ENCODE measurements at places on chromosomes 7 and 10.
A peak's percentile ranks its signal among the peaks of the same experiment; 100 is the strongest.

- DNase-seq: no peak
Measured at GRCh38 chr7:88215295-88215694, 4.5 kb downstream of the SRI start.

DNA sequence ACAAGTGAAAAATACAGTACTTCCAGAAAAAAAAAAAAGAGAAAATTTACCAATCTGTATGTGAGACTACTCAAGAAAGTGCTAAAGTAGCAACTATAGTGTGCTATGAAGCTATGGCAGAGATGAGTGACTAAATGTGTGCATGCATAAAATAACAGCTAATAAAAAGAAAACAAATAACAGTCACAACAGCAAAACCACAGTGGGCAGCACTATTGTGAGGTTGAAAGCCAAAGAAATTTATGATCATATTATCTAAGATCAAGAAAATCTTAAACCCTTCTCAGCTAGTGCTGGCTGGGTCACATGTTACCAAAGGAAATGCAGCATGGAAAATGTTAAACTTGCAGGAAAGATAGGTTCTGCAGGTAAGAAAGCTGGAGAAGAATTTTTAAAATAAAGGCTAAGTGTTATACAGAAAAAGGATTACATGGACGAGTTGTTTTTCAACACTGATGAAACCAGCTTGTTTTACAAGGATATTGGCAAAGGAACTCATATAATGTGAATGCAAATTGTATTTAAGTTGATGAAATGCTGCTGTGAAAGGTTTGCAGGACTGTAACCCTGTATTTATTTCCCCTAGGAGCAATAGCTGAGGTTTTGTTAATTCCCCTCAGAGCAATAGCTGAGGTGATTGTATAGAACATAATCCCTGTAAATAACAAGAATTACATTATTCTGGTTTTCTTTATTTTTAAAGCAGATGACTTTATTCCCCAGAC lies 15.6 kb upstream of the OR2A5 start:
- DNase-seq: no peak

DNA sequence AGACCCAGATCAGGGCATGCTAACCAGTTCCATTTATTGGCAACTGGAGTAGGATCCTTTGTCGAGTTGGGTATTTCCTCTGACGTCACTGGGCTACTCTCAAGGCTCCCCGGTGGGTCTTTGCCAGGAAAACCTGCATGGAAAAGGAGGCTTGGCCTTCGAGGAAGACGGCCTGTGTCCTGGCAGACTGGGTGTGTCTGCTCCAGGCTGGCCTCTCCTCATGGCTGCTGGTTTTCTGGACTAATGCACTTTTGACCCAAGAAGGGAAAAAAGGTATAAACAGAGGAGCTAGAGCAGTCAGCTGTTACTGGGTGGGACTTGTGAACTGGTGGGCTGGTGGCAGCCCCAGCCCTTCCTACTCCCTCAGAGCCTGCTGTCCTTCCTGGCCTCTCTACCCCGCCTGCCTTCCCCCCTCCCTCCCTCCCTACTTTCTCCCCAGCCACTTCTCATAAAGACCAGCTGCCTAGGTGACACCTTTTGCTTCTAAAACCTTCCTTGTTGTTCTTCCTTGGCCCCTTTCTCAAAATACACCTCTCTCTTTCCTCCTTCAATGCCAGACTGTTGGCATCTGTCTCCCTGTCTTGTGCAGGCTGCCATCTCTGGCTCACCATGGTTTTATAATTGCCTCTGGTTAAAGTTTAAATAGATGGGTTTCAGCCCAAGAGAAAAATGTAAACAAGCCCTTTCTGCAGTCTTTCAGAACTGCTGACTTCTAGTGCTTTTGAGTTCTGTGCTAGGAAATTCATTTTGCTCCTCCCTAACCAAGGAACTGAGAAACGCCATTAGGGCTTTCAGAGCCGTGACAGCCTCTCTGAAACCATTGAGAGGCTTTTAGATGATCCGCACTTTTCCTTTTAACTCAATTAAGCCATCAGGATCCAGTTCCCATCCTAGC lies 101.8 kb upstream of the MKLN1 start:
- no peak for DNase-seq

GRCh38 chr10:50618624-50619023 lies 5.1 kb downstream of the SGMS1 start:
- no peak for DNase-seq

GRCh38 chr7:130853503-130854279 lies 119.7 kb upstream of the KLF14 start:
- DNase-seq: no peak

GRCh38 chr10:131934769-131935168 lies 34.0 kb downstream of the PPP2R2D start:
- DNase-seq: no peak

DNA sequence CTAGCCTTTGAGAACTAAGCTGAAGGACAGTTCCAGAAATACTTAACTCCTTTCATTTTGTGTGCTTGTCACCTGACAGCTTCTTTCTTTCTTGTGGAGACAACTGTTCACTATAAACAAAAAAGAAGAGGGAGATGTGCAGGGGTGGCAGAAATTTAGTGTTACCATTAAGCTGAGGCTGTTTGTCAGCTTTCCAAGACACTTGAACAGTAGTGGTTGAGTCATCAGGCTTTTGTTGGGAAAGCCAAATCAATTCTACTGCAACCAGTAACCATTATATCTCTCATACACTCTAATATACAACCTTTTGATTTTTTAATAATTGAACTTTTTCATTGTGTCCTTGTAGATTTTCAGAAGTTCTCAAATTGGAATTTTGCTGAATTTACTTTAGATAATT lies 75.3 kb downstream of the POLL start:
- DNase-seq: peak; percentile 40

DNA sequence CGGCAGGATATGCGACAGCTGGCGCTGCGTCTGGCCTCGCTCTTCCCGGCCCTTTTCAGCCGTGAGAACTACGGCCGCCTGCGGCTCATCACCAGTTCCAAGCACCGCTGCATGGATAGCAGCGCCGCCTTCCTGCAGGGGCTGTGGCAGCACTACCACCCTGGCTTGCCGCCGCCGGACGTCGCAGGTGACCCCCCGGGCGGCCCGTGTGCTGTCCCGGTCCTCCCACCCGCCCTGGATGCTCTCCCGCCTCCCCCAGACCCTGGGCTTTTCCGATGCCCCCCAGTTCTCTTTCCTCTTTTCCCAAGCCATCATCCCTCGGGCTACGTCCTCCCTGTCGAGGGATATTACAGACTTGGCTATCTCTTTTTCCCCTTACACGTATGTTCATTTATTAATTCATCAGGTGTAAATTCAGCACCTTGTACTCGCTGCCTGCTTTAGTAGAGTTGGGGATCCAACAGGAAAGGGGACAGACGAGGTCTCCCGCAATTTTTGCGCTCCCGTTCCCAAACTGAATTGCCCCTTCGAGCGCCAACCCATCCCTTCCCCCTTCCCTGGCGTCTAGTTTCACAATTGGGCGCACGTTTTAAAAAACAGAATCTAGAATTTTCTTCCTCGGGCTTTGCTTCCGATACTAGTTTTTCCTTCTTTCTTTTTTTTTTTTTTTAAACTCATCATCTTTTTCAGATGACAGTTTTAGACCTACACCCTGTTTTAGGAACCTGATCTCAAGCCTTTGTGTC lies 846 bp downstream of the MINPP1 start:
- DNase-seq: peak; percentile 64

DNA sequence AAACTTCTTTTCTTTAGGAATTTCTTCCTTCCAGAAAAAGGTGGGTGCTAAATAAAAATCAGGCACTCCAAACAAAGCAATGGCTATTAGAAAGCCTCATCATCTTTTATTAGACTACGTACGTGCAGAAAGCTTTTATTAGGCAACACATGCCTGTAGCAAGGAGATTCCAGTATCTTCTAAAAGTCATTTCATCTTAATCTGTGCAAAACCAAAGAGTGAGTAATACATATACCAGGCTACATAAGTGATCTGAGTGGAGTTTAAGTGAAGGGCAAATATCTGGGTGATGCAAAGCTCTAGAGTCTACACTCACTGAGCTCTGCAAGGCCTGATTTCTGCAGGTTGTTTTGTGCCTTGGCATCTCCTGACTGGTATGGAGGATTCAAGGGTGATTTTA lies 231.7 kb downstream of the ELMO1 start:
- DNase-seq: no peak

GRCh38 chr10:50367732-50368131 lies 116.4 kb upstream of the ASAH2 start:
- no peak for DNase-seq

DNA sequence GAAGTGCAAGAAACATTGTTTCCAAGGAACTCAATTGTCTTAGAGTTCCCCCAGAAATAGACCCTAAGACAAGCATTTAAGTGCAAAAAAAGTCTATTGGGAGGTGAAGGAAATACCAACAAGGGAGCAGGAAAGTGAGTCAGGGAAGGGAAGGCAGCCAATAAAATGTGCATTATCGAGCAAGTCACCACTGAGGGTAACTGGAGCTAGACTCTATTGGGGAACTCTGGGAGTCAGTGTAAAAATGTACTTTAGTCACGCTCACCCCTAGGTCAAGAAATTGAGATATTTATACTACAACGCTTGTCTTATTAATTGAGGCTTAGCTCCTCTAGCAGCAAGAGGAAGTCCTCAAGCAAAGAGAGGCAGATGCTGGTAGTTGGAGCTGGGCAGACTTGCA lies 137.7 kb downstream of the RTKN2 start:
- DNase-seq: no peak

DNA sequence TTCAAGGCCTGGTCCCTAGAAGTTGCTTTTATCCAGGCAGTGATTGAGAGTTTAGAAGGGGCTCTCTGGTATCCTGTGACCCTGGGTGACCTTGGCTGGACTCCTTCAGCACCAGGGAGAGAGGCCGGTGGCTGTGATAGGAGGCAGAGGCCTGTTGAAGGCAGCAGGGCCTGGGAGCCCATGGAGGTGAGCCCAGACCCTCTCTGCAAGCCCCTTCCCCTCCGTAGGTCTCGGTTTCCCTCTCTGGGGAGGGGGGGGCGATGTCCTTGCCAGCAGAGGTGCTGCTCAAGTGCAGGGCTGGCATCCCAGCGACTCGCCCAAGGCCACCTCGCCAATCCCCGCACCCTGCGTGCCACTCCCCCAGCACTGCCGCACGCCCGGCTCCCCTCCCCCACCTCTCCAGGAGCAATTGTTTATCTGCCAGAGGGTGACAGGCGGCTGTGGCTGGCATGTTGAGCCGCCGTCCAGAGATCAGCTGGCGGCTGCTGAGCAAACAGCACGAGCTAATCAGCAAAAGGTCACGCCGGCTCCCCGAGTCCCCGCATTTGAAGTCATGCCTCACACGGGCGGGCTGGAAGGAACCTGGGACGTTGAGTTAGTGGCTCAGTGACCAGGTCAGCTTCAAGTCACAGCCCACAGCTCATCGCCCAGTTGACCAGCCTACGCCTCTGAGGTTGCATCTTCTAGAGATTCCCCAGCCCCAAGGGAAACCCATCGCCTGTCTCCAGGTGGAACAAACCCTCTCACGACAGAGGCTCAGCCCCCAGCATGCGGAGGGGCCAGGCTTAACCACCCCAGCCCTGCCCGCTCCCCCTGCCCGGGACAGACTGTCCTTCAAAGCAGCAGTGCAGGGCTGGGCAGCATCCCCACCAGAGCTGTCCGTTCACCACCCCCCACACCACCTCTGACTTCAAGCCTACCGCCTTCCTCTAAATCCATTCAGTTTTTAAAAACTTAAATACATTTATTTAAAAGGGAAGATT lies 43.7 kb downstream of the ELFN1 start:
- no peak for DNase-seq

DNA sequence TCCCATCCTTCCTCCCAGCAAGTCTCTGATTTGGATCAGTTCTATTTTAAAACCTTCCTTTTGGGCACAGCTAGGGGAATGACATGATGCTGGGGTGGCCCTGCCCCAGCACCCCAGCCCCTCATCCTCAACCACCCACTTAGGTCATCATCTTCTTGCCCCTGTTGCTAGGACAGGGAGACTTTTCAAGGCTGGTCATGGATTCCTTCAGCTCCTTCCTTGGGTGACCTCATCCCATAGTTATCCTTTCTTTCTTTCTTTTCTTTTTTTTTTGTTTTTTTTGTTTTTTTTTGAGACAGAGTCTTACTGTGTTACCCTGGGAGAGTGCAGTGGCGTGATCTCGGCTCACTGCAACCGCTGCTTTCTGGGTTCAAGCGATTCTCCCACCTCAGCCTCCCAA lies 127.2 kb downstream of the WDFY4 start:
- no peak for DNase-seq
